ENCODE measurements at places on chromosomes 5 and 9. TPM values are rescaled to one million over a fixed set of nuclear protein-coding genes. Genes with fewer than 3 reads are reported as not detected.

ELOVL7 gene
- 3.9 TPM for total RNA-seq

EGR1 gene
- total RNA-seq: 11.8 TPM

EEIG1 gene
- 19.7 TPM for total RNA-seq

IFNB1 gene
- total RNA-seq: not detected

ZNF354B gene
- total RNA-seq: 15.7 TPM

RGS3 gene
- total RNA-seq: 31.7 TPM

OR2S2 gene
- not detected for total RNA-seq

LCN15 gene
- total RNA-seq: not detected

FGF18 gene
- total RNA-seq: 0.16 TPM

PHPT1 gene
- 70.8 TPM for total RNA-seq

ADAMTS13 gene
- total RNA-seq: 2.9 TPM

SAXO1 gene
- total RNA-seq: not detected

UBTD2 gene
- total RNA-seq: 27.9 TPM

HAVCR1 gene
- total RNA-seq: not detected

DIPK1B gene
- 5.6 TPM for total RNA-seq

AFAP1L1 gene
- 108 TPM for total RNA-seq

IGIP gene
- total RNA-seq: 19.0 TPM

PRR16 gene
- total RNA-seq: 3.6 TPM

ZNF608 gene
- total RNA-seq: 58.7 TPM

IRGM gene
- 0.80 TPM for total RNA-seq

IL4 gene
- not detected for total RNA-seq

GDNF gene
- 0.15 TPM for total RNA-seq

HTR4 gene
- total RNA-seq: 0.66 TPM

ARSI gene
- total RNA-seq: 1.3 TPM

FBXL17 gene
- 22.6 TPM for total RNA-seq

STXBP1 gene
- 19.0 TPM for total RNA-seq

ANKRD34B gene
- total RNA-seq: not detected

IFNA21 gene
- total RNA-seq: not detected

DAB2IP gene
- total RNA-seq: 55.8 TPM

CDH9 gene
- total RNA-seq: not detected

FGF1 gene
- total RNA-seq: 20.3 TPM

PCDHA11 gene
- total RNA-seq: 3.4 TPM

All from breast epithelium (tissue), 4 donors.